ENCODE measurements at places on chromosomes 5 and 9.

GRCh38 chr9:112443200-112443599 lies 43.4 kb upstream of the KIAA1958 start:
- no peak for DNase-seq

DNA sequence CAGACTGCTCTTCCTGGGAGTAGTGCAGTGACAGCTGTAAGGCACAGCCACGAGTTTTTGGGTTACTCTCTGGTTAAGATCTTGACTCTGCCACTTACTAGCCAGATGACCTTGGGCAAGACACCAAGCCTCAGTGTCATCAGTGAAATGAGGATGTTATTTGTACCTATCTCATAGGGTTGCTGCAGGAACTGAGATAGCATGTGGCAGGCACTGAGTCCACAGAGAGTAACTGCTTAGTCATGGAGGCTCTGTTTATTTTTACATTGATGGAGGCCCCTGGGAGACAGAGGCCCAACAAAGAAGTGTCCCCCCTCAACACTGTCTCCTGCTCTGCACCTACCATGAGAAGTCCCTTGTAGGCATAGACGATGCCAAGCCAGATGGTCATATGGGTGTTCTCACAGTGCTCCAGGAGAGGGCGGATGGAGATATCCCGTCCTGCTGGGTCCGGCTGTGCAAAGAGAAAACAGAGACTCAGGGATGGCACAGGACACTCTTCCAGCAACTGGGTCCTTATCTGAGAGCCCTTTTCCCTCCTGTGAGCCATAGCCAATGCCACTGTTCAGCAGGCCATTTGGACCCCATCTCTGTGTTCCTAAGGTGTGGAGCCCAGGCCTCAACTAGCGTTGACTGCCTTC lies 55.4 kb upstream of the TBC1D2 start:
- DNase-seq, result no peak

- DNase-seq, result peak; percentile 65
Observed at GRCh38 chr9:134325813-134326723, at the start of gene RXRA. TSS of gene RXRA (plus strand) at chr9:134326455. CDS start at chr9:134326632, 177 bp downstream.

DNA sequence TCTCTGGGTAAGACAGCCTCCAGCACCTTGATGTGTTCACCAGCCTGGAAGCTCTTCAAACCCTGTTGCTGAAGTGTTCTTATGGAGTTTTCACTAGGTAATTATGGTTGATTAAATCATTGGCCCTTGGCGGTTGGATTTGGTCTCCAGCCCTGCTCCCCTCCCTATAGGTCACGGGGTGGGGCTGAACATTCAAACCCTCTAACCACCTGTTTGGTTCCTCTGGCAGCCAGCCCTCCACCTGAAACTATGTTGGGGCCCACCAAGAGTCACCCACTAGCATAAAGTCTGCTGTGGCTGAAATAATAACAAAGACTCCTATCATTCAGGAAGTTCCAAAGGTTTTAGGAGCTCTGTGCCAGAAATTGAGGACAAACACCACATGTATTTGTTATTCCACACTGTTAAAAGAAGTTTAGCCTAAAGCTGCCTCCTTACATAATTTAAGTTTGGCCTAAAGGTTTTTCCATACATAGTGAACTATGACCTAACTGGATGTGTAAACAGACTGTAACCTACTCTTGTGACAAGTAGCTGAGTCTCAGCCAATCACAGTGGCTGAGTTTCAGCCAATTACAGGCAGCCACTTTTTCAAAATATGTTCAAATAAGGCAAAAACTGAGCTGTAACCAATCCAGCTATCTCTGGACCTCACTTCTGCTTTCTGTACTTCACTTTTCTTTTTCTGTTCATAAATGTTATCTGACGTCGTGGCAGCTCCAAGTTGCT lies 34.8 kb downstream of the TMEM252 start:
- peak; percentile 23 for DNase-seq

- DNase-seq, result no peak
Observed at GRCh38 chr9:124040935-124041816, 29.6 kb downstream of the LHX2 start.

- DNase-seq, result no peak
Observed at GRCh38 chr5:25892211-25892610, 1146.2 kb downstream of the CDH9 start.

- peak; percentile 21 for DNase-seq
Observed at GRCh38 chr9:34375901-34376595, 650 bp downstream of the MYORG start.

- no peak for DNase-seq
Observed at GRCh38 chr9:115946530-115946929, 207.1 kb upstream of the PAPPA start.

DNA sequence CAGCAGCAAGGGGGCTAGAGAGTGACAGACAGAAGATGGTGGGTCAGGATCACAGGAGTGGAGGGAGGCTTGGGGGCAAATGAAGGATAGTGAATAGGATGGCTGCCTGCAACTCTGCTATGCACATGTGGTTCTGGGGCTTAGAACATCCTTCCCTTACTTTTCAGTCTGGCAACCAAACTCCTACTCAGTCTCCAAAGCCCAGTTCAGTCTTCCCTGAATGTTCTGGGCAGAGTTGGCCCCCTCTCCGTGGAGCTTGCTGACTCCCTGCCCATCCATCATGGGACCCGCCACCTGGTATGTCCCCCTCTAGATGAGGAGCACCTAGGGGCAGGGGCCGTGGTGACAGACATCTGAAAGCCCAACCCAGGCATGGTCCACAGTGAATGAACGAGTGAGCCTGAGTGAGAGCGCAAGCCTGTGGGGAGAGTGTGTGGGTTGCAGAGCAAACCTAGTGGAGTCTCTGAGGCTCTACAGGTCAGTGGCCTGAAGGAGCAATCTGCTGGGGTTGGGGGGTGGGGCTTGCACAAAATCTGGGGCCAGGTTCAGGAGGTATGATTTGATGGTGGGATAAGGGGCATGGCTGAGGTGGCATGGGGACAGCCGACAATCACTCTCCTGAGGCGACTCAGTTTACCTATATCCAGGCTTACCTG lies 180.6 kb downstream of the FGF18 start:
- no peak for DNase-seq

DNA sequence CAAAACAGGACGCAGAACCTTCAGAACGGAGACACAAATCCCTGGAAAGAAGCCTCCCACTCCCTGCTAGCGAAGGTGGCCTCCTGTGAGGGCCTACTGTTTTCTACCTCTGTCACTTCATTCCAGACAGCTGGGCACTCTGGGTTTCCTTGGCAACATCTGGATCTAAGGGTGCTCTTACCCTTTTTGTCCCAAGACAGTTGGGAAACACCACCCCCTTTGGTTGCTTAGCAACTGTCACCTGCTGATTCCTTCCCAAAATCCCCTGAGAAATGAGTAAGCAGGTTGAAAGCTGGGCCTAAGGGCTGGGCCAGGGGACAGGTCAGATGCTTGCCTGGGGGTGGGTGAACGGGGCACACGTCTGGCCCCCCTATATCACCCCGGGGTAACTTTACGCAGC lies 29.4 kb downstream of the NANS start:
- peak; percentile 12 for DNase-seq

GRCh38 chr9:97527626-97528528 lies 26.4 kb downstream of the TMOD1 start:
- DNase-seq, result no peak

GRCh38 chr5:88952344-88952743 lies 69.4 kb upstream of the MEF2C start:
- DNase-seq, result peak; percentile 88

GRCh38 chr9:2059274-2059929 lies 44.3 kb downstream of the SMARCA2 start:
- DNase-seq, result no peak

- DNase-seq, result no peak
Observed at GRCh38 chr9:123999661-124000060, 11.9 kb upstream of the LHX2 start.

DNA sequence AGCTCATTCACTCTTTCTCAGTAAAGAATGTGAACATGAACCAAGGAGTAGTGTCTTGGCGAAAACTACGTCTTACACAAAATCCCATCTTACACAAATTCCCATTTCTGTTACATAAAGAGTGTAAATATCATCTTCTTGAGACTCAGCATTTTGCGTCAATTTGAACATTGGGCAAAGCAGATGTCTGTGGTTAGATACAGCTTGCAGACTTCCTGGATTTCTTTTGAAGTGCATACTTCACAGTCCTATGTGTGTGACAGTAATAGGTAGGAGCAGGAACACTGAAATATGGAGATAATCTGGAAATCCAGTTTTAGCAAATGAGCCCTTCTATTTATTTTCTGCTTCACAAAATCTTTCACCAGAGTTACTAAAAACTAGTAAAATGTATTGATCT lies 58.8 kb downstream of the C6 start:
- no peak for DNase-seq

- DNase-seq, result no peak
Observed at GRCh38 chr5:150356575-150357294, 762 bp upstream of the TCOF1 start.

DNA sequence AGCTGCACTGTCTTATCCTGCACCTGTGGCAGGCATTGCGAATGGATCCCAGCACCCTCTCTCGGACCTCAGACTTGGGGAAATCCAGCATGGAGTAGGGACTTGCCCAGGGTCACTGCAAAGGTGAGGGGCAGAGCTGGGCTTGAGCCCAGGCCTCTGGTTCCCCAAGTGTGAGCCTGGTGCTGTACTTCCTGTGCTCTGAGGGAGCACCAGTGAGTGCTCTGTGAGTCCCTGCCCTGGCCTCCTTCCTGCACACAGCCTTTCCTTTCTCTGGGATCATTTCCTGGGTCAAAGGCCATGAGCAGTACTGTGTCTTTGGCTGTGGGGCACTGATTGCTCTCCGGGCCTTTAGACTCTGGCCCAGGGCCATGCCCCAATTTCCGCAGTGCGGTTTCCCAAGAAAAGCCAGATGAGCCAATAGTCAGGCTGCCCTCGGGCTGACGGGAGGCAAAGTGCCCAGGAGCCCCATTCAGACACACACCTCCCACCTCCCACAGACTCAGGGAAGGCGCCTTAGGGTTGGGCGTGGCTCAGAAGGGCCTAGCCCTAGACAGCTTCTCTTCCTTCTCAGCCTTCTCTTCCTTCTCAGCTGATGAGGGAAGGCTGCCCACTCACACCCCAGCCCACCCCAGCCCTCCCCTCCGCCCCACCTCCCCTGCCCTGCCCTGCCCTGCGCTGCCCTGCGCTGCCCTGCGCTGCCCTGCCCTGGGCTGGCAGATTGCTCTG lies 23.3 kb upstream of the TRIM14 start:
- DNase-seq, result no peak

GRCh38 chr5:119708076-119708790 lies 78.9 kb downstream of the FAM170A start:
- no peak for DNase-seq

DNA sequence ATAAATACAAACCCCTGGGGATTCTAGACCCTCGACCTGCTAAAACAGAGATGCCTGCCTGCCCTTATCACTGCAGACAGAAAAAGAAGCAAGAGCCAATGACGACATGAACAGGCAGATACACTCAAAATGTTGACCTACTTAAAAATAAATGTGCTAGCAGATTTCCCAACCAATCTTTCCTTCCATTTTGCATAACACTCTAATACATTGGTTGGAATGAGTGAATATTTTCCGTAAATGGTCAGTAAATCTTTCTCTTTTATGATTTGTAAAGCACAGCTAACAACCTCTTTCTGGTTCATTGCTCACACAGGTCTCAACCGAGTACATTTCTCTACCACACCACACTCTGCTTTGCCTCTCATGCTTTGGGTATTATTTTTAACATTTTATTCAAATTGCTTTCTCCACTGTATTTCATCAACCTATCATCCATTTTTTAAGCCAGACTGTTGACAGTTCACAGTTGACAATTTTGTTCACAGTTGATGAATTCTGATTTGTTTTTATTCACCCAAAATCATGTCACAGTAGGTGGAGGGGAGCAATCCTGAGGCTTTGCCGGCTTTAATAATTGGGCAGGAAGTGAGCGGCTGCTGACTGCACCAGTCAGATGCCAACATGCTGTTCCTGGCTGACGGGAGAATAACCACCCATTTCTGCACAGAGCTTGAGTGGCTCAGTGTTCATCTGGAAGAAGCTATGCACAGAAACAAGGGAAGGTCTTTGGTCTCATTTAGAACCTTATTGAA lies 426.6 kb downstream of the SPOCK1 start:
- no peak for DNase-seq

- no peak for DNase-seq
Observed at GRCh38 chr9:98075332-98075805, 18.8 kb downstream of the NANS start.

GRCh38 chr5:17234374-17234773 lies 16.9 kb downstream of the BASP1 start:
- no peak for DNase-seq
